GM23338 (cell line): ENCODE measurements at places on chromosomes 11 and 22. TPM values are rescaled to one million over a fixed set of nuclear protein-coding genes. Genes with fewer than 3 reads are reported as not detected.

Gene ANGPTL5
- polyA plus RNA-seq, result not detected in 2 replicates

Gene DDI1
- 0.13 TPM in 1 of 2 replicates, not detected in the other for polyA plus RNA-seq

Gene FADD
- polyA plus RNA-seq, result 19.6 and 19.7 TPM in 2 replicates

Gene FIBIN
- polyA plus RNA-seq, result 0.21 and 0.33 TPM in 2 replicates

Gene OR6A2
- polyA plus RNA-seq, result 0.06 and 0.07 TPM in 2 replicates

Gene OR5D13
- not detected in 2 replicates for polyA plus RNA-seq

Gene BARX2
- not detected in 2 replicates for polyA plus RNA-seq

Gene RBMXL2
- polyA plus RNA-seq, result not detected in 2 replicates

Gene CD44
- polyA plus RNA-seq, result 3.8 and 4.0 TPM in 2 replicates

Gene GAL
- polyA plus RNA-seq, result 691 and 693 TPM in 2 replicates

Gene CCDC116
- polyA plus RNA-seq, result 0.35 TPM in 1 of 2 replicates, not detected in the other

Gene PICK1
- polyA plus RNA-seq, result 14.0 and 15.9 TPM in 2 replicates

Gene MFNG
- polyA plus RNA-seq, result 1.1 and 1.4 TPM in 2 replicates

Gene APOL5
- polyA plus RNA-seq, result not detected in 2 replicates
